ENCODE measurements at places on chromosomes 11 and 22.

DNA sequence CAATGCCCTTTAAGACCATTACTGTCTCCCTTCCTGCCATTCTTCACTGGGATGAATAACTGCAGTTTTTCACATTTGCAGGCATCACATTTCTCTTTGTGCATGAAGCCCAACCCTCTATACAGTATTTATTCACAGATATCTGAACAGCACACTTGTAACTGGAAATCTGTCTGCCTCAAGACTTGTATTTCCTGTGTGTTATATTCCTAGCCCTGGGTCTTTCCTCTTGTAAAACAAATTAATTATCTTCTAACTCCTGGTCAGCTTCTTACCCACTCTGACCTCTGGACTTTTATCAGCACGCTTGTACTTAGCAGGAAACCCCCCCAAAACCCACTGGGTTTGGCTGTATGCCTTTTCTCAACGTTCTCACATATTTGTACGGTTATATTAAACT, 2.0 kb downstream of the CSRP3 start:
- no peak for DNase-seq

DNA sequence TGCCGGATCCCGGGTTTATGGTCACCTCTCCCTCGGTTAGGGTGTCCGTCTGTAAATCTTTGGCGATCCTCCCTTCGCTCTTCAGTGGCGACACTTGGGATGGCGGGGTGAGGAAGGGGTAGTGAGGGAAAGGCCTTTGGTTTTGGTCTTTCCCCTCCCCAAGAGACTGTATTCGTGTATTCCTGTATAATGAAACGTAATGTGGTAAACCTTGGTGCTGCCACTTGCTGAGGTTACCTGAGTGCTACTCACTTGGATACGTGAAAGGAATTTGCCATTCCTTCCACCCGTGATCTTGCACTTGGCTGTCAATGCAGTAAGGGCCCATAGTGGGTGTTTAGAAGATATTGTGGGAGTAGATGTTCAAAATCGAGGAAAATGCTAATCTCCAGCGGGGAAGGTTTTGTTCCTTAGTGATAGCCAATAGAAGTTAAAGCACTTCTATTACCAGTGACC, 578 bp upstream of the NUP160 start:
- no peak for DNase-seq

DNA sequence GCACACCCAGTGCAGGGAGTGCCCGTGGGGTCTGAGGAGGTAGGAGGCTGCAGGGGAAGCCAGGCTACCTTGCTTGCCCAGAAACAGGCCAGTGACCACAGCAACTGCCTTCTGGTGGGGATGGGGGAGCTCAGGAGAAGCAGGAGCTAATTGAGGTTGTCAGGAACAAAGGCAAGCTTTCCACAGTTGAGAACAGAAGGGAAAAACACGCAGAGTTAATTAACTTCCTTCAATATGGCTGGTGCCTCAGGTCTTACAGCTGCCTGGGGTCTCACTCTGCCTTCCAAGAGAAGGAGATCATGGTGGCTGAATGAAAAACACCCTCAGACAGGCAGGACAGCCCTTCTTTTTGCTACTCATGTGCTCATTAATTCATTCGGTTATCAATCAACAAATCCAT, 127.9 kb upstream of the SYT13 start:
- no peak for DNase-seq

- peak; percentile 24 for DNase-seq
These were observed 86.2 kb downstream of the ZNRF3 start for GRCh38 chr22:28969401-28970168.

DNA sequence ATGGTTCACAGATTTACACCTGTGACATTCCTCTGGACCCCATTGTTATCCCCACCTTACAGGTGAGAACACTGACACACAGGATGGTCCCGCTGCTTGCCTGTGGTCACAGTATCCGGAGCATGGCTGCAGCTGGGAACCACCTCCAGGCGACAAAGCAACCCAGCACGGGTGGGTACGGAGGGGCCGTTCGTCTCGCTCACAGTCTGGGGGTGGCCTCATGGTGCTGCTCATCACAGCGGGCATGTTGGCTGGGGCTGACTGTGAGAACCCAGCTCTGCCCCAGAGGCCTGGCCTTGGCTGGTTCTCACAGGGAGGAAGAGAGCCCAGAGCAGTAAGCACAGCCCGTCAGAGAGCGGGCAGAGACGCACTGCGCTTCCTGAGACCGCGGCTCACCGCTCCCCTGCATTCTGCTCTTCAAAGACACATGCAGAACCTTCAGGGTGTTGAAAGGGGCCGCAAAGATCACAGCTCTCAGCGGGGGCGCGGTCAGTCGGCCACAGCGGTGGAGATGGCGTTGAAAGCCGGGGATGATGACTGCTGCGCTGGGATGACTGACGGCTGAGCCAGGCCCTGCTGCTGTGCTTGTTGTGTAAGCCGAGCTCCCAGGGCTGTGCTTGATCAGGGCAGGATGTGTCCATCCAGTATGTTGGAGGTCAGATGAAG, 423.0 kb downstream of the BRD1 start:
- no peak for DNase-seq

- no peak for DNase-seq
These were observed 2.9 kb downstream of the THYN1 start for GRCh38 chr11:134250246-134250645.

DNA sequence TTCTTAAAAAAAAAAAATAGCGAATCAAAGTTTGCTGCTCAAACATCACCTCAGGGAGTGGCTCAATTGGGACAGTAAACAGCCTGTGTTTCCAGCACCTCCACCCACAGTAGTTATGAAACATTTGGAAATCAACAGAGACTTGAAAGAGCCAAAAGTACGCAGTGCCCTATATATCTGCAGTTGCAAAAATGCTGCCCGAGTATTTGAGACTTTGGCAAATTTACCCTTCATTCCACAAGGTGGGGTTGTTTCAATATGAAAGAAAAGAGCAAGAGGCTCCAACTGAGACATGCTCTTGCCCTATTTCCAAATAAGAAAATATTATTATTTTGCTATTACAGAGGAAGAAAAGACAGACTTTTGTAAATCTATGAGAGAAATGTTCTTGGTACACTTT, 851.1 kb upstream of the RAG2 start:
- DNase-seq, result peak; percentile 2

- DNase-seq, result no peak
These were observed 8.8 kb upstream of the SEC14L4 start for GRCh38 chr22:30514252-30514651.

- DNase-seq, result no peak
These were observed 32.0 kb downstream of the TRIM66 start for GRCh38 chr11:8650401-8650990.

GRCh38 chr11:75734491-75735180, 17.0 kb downstream of the MOGAT2 start:
- no peak for DNase-seq

DNA sequence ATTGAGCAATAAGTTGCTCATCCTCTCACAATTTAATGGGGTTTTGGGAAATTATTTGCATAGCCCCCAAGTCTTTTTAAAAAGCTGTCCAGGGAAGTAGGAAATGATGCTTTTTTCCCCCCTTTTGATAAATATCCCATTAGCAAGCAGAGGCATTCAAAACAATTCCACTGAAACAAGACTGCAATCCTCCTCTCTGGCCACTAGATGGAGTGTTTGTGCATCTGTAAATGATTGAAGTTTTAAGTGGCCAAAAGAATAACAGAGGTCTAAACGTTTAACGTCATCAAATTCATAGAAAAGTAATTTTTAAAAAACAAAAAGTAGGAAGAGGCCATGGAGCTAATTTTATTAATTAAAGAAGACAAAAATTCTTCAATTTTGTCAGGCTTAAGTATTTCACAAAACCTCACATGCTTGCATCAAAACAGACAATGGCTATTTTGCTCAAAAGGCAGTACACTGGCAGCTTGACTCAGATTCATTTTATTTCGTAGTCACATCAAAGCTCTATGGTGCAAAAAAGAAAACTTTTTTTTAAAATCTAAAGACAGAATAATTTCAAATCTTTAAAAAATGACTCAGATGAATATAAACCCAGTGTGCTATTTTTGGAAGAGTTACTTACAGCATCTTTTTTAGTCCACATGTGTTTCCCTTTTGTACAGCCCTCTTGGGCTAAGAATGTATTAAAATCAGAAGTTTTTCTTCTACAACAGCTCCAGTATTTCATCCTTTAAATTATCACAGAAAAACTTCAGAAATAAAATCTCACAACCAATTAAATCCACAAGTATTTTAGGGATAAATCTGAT, 17.8 kb downstream of the CHORDC1 start:
- DNase-seq, result no peak

DNA sequence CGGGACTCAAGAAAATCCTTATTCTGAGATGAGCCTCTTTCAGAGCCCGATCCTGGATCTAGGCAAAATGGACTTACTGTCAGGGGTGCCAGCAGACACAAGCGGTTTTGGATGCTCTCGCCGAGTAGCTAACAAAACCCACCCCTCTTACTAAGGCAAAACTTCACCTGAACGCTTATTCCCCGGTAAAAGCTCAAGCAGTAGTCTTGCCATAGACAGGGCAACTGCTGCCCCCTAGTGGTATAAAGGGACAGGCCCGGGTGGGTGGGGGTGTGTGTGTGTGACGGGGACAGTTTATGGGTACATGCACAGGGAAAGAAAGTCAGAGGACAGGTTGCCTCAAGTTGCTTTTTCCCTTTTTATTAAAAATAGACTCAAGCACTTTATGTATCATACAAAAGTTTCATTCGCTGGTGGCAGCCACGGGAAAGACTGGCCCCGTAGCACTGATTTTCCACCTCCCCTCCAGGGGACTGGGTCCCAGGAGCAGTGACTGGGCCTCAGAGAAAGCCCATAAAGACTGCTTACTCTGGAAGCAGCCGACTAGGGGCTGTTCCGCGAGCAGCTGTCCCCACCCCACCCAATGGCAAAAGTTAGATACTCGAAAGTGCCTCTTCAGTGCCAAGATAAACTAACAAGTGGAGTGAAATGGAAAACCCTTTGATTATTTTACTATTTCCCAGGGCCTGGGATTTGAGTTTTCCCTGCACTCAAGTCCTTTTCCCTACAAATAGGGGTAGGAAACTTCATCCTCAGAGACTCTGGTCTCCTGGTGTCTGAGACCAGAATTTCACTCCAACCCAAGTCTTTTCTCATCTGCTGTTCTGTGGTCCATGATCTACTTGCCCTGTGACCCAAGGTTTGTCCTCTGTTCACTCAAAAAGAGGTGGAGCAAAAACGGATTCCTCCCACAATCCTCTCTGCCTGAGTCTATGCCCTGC, 4.7 kb downstream of the YPEL4 start:
- peak; percentile 50 for DNase-seq

DNA sequence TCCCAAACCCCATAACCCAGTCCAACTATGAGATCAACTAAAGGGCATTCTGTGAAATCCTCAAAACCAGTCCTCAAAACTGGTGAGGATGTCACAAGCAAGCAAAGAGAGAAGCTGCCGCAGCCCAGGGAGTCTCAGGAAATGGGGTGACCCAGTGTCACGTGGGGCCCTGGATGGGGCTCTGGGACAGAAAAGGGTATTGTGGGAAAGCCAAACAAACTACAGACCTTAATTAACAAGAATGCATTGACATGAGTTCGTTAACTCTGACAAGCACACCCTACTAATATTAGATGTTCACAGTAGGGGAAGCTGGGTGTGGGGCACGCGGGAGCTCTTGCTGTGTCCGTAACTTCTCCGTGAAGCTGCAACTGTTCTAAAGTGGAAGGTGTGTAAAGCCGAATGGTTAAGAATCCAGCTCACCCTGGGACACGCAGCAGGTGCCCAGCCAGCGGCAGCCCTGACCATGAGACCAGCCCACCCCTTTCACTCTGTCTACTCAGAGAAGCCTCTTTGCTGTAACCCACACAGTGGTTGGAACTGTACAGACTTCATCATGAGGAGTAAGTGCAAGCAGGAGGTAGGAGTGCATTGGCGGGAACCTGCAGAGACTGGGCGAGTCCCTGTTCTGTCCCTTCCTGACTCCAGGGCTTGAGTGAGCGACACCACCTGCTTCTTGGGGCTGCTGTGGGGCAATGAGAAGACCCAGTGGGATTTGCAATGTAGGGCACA, 17.9 kb downstream of the LINC01488 start:
- DNase-seq, result no peak

GRCh38 chr22:45704648-45705047, 33.0 kb downstream of the ATXN10 start:
- DNase-seq, result no peak

- DNase-seq, result no peak
These were observed 535.9 kb upstream of the FAT3 start for GRCh38 chr11:91688672-91689071.

DNA sequence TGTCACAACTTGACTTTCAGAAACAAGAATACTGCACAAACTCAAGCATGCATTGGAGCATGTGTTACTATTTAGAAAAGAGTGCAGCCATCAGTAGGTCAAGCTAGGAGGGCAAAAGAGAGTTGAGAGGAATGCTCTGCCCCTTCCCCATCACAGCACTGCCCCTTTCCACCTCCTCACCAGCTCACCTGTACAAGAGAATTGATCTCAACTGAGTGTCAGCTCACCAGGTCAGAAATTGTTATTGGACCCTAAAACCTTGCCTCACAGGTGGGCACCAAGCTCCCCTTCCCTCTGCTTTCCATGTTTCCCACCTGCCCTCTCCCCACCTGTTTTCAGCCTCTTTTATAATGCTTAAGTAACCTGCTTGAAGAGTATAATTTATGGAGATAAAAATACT, 48.8 kb downstream of the DKK3 start:
- no peak for DNase-seq

DNA sequence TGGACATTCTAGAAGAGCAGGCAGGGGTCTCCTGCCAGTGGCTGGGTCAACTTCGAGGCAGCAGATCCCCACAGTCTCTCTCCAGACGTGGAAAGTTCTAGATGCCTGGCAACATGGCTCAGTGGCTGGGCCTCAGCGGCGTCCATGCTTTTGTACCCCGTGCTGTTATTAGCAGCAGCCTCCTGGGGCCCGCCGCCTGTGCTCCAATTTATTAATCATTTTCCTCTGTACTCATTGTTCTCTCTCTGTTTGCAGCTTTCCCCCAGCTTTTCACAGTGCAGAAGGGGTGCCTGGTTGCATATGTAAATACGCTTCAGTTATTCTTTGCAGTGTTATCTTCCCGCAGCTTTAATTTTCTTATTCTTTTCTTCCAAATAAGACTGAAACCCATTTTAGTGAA, 515.1 kb downstream of the TBC1D22A start:
- no peak for DNase-seq

DNA sequence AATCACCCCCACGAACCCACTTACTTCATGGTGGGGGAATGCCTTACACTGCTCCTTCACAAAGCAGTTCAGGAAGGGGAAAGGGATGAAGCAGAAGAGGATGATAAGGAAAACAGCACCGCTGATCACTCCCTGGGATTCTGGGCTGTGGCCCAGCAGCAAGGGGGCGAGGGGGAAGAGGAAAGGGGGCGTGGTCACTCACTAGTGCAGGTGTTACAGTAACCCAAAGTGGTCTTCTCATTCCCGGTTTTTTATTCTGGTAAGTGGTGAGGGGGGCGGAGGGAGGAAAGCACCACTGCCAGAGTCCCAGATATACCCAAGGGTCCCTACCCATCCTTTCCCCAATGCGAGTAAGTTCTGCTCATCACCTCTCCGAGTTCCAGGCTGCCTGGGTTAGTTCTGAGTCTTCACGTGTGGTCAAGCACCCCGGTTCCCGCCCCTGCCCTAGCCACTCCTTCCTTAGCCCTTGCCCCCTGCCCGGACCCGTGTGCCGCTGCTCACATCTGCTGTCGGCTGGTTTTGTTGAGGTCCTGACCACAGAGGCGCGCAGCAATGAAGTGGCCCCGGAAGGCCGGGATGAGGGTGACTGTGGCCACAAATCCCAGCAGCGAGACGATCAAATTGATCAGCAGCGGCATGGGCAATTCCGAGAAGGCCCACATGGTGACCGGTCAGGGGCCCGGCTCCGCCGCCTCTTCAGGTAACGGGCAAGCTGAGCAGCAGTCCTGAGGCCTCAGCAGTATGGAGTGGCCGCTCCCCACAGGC, 477 bp downstream of the DPAGT1 start:
- DNase-seq, result no peak
